ENCODE measurements at places on chromosomes 11 and 22. TPM values are rescaled to one million over a fixed set of nuclear protein-coding genes. Genes with fewer than 3 reads are reported as not detected.

CLTCL1 gene
- 6.3 TPM for total RNA-seq

CDC42EP2 gene
- 90.1 TPM for total RNA-seq

CSTPP1 gene
- total RNA-seq: 17.9 TPM

DEFB108B gene
- not detected for total RNA-seq

KCNJ1 gene
- total RNA-seq: not detected

SLC43A1 gene
- total RNA-seq: 22.6 TPM

- DNase-seq: no peak
Measured at GRCh38 chr22:46150655-46151477, 540 bp downstream of the PPARA start.

DNA sequence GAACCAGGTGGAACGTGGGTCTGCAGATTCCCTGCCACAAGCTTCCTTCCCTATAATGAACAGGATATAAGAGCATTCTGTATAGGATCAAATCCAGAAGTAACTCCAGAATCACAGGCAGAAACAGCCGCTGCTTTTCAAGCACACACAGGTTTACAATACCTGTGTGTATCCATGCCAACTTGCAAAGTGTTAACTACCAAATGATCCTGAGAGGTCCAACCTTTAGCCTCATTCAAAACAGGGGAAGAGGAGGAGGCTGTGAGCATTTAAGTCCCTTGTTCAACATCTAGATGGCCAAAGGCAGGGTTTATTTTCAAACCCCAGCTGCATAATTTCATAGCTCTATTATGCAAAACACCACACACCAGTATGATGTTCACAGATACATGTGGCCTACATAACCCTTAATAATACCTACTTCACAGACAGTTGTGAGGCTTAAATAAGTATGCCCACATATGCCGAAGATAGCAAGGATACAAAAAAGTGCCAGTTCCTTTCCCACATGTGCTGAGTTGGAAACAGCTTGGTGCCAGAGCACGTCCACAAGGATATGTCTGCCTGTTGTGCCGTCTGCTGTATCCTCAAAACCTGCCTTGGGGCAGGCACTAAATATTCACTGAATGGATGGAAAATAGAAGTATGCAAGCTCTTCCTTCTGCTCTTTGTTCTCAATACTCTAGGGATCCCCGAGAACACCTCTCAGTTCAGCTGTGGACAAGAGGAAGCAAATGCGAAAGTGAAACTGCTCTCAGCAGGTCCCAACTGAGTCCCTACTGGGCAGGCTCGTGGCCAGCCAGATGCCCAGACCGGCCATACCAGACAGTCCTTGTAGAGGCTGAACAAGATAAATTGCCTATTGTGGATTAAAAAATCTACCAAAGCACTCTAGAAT, 66.8 kb downstream of the LARGE1 start:
- no peak for DNase-seq

GRCh38 chr11:692824-693414, 2.1 kb downstream of the DEAF1 start:
- no peak for DNase-seq

DNA sequence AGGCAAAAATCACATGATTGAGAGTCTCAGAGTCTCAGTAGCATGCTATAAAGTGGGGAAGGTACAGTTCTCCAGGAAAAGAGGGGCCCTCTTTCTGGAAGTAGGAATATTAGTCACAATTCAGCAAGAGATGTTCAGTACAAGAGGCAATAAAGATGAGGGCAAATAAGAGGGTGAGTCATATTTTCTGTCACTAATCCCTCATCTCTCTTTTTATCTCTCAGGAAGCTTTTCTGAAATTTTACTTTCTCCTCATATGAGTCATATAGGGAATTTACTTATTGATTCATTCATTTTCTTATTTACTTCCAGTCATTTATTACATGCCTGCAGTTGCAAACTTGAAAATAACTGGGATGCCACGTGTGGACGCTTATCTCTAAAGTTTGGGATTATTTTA, 3.4 kb upstream of the NXPE1 start:
- no peak for DNase-seq

- no peak for DNase-seq
Measured at GRCh38 chr11:123670081-123670480, 15.7 kb upstream of the SCN3B start.

DNA sequence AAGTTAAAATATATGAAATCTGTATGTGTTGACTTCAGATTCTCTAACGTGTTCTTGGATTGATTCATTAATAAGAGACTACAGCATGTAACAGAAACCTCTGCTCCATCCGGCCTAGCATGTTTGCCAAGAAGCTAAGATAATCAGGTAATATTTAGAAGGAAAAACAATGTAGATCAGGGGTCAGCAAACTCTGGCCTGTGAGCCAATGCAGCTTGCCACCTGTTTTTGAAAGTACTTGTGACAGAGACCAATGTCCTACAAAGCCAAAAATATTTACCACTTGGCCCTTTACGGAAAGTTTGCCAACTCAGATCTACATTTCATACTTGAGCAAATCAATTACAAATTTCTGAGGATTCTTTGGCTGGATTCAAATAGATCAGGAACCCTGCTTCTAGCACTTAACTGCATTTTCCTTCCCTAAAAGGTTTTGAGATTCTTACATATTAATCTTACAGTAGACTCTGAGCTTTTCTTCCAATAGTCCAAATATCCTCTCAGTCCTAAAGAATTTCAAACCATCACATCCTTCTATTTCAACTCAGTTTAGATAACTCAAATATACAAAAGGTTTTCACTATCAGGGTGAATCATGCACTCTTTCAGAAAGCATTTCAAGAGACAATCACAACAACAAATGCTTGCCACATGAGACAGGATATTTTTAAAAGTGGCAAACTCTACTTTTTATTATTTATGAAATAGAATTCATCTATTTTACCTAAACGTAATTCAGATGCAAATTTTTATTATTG, 29.5 kb downstream of the APOL5 start:
- DNase-seq: no peak

DNA sequence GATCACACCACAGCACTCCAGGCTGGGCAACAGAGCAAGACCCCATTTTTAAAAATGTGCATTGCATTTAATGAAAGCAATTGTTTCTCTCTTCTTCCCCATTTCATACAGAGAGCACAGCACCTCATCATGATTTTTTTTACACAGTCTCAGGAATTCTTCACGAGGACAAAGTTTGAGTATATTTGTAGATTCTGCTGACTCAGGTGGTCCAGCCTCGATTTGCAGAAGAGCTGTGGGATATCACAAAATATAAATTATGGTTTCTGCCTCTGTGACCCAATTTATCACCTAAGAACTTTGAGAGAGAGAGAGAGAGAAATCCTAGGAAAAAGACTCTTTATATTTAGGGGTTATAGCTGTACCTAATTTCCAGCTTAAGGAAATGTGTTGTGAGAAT, 19.8 kb downstream of the CASP5 start:
- DNase-seq: no peak

DNA sequence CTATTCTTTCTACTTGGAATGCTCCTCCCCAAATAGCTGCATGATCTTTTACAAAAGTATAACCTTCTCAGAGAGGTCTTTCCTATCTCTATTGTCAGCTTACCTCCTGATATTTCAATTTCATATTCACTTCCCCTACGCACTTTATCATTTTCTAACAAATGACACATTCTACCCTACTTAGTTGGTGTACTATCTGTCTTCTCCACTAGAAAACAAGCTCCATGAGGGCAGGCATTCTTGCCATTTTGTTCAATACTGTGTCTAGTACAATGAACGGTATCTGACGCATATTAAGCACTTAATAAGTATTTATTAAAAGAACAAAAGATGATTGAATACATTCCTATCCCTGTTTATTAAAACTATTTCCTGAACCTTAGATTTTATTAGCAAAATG, 96.5 kb upstream of the APOA1 start:
- no peak for DNase-seq

DNA sequence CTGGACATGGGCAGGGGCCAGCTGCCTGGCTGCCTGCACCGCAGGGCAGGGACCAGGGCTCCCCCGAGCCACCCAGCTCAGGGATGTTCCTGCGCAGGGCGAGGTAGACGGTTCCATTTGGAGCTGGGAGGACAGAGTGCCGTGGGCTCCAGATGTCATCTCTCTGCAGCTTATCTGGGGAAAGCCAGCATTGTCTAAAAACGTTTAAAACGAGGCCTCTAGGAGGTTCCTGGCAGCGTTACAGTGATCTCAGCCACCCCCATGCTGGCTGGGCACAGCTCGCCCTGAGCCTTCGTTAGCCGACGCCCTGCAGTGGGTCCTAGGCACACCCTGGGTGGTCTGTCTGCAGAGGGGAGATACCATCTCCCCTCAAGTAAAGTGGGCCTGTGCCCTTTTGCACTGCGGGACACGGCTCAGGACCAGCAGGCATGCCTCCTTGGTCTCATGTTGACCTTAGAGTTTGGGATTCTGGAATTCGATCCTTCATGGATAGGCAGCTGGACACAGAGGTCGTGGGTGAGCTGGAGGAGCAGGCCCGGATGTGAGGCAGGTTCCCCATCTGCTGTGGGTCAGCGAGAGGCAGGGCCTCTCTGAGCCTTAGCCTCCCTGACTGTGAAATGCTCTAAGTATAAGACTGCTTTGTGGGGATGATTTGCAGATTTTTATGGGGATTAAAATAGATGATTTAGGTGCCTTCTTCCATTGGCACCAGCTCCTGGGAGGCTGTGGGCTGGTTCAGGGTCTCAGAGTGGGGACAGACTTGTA, 14.1 kb downstream of the SYNGR1 start:
- no peak for DNase-seq

DNA sequence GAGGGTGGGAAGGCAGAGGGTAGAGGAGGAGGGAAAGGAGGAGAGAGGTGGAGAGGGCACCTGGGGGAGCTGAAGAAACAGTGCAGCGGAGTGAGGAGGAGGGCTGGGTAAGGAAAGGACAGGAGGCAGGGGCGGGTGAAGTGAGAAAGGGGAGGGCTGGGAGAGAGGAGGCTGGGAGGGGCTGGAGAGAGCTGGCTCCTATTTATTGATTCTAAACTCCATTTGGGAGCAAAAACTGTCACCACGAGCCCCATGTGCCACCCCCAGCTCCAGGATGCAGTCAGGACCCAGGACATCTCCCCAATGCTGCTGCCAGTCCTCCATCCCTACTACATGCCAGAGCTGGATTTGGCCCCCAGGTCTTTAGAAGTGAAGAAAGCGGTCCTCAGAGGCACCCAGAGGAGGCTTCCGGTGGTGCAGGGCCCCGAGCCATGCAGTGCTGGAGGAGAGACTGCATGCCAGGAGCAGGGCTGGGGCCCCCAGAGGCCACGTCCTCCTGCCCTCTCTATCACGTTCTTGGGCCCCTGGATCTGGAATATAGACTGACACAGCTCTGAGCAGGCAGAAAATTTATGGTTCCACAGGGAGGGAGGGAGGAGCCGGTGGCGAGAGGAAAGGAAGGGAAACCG, 53.7 kb downstream of the SLC22A12 start:
- DNase-seq: no peak

DNA sequence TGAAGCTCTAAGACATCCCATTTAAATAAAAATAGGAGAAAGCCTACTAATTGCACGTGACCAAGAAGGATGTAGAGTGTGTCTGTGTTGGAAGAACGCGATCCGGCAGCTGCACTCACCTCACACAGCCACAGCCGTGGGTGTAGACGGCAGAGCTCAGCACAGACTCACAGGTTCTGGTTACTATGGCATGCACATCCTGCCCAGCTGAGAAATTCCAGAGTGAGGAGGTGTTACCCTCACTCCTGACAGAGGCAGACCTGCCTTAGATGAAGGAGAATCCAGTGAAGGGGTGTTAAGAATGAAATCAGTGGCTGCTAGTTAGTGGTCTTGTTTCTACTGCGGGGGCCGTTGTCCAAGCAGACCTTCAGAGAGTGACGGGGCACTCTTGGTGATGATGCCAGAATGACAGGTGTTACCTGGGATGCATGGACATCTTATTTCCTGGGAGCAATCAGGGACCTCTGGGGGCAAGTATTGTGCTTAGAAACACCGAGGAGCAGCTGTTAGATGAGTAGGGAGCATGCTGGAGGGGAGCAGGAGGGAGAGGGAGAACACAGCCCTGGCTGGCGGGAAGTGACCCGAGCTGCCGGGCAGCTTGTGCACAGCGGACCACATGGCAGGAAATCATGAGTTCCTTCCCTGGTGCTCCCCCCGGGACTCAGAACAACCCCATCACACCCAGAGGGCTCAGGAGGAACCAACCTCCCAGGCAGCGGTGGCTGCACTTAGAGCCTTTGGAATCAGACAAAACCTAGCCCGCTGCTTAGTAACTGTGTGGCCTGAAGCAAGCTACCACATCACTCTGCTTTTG, 12.3 kb downstream of the KCNJ5 start:
- no peak for DNase-seq
